ENCODE measurements at places on chromosomes 3 and 15. TPM values are rescaled to one million over a fixed set of nuclear protein-coding genes. Genes with fewer than 3 reads are reported as not detected.

DNA sequence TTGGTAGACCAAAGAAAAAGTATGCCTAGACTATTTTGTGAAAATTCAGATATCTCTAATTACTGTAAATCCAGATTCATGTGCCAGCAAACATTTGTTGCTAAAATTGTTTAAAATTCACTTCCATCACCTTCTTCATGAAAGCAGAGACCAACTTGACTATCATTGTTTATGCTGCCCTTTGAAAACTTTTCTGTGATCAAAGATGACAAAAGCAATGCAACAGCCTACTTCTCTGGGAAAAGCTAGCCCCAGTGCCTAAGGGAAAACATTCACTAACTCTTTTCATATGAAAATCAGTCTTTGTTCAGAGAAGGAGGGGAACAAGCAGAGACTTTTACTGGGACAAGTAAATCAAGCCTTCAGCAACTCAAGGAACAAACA, 178.0 kb upstream of the P2RY1 start:
- no peak overlapping the region for H3K4me3 ChIP-seq
- DNase-seq: no peak
- H3K36me3 ChIP-seq: no peaks in the 10 kb centered on the region
- peaks cover 15% of the 10 kb centered on the region for H3K4me1 ChIP-seq

GRCh38 chr15:73254598-73254997, 114.2 kb downstream of the HCN4 start:
- no peak overlapping the region for H3K4me3 ChIP-seq
- DNase-seq: no peak
- H3K4me1 ChIP-seq: no peaks in the 10 kb centered on the region
- H3K27ac ChIP-seq: no peak overlapping the region

The RASL12 gene
- 28.4 TPM for polyA plus RNA-seq

- DNase-seq: no peak
- no peaks in the 10 kb centered on the region for H3K36me3 ChIP-seq
- no peak overlapping the region for H3K27ac ChIP-seq
- no peak overlapping the region for H3K4me3 ChIP-seq
Measured at GRCh38 chr15:31316135-31316795, 10.4 kb upstream of the KLF13 start.

GRCh38 chr3:143859465-143860203, 11.4 kb upstream of the SLC9A9 start:
- no peaks in the 10 kb centered on the region for H3K27me3 ChIP-seq
- no peak overlapping the region for H3K27ac ChIP-seq
- no peak overlapping the region for H3K4me3 ChIP-seq
- no peaks in the 10 kb centered on the region for H3K4me1 ChIP-seq
- no peak for DNase-seq

DNA sequence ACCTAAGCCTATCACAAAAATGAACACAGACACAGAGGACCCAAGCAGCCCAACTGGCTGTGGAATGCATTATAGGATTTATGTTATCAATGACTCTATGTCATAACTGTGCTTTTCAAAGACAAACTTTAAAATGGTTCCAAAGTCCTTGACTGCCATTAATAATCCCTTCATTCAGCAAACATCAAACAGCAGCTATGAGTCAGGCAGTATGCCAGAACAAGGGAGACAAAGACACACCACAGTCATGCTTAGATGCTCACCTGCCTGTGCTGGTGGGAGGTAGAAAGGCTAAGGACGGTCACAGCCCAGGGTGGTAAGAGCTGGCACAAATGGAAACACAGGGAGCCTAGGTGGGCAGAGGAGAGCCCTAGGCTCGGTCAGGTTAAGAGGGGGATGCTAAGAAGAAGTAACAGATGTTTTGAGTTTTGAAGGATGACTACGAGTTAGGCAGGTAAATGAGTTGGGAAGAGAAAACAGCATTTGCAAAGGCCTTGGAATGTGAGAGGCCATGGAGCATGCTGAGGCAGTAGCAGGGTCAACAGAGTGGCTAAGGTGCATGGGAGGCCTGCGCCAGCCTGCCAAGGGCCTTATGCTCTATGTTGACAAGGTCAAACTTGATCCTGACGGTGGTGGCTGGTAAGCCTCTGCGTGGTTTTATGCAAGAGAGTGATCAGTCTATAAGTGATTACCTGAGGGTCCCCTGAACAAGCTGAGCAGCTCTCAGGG, 23.0 kb downstream of the NMNAT3 start:
- H3K27ac ChIP-seq: no peak overlapping the region
- no peaks in the 10 kb centered on the region for H3K36me3 ChIP-seq
- no peaks in the 10 kb centered on the region for H3K27me3 ChIP-seq
- no peak overlapping the region for H3K4me3 ChIP-seq
- no peaks in the 10 kb centered on the region for H3K4me1 ChIP-seq

DNA sequence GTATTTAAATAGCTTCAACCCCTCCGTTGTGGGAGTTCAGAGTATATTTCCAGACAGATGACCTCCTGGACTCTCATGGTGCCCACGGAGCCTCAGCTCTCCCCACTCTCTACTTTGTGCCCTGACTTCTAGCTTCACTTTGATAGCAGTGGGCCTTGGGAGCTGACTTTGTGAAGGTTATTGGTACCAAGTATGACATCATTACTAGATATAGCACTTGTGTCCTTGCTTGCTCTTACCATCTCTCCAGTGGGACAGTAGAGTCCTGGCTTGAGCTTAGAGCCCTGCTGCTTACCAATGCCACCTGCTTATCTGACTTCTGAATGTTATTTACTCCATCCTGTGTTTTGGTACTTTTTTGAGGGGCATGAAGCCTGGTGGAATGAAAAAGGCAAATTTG, 53.4 kb downstream of the PPM1L start:
- DNase-seq: no peak
- no peak overlapping the region for H3K4me3 ChIP-seq
- no peaks in the 10 kb centered on the region for H3K4me1 ChIP-seq
- H3K36me3 ChIP-seq: no peaks in the 10 kb centered on the region
- H3K27ac ChIP-seq: no peak overlapping the region
- no peaks in the 10 kb centered on the region for H3K27me3 ChIP-seq

The ISL2 gene
- not detected for polyA plus RNA-seq

DNA sequence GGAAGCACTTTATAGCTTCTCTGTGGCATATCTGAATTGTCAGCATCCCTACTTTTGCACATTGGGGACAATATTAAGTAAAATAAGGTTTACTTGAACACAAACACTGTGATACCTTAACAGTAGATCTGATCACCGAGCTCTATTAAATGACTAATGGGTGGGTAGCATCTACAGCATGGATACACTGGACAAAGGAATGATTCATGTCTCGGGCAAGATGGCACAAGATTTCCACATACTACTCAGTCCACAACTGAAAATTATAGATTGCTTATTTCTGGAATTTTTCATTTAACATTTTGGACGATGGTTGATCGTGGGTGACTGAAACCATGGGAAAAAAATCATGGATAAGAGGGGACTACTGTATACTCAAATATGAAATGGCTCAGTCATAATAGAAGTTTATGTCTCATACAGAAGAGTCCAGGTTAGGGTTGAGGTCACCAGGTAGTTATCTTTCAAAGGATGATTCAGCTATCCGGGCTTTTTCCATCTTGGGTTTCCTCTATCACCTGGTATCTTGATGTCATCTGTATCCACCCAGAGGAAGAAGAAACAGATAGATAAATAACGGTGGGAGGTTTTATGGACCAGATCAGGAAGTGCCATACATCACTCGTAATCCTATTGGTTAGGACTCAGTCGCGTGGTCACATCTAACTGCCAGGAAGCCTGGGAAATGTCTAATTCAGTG, 320.0 kb upstream of the RARB start:
- H3K4me3 ChIP-seq: no peak overlapping the region
- H3K27ac ChIP-seq: no peak overlapping the region

The CCDC54 gene
- 0.31 TPM for polyA plus RNA-seq

The PDZRN3 gene
- polyA plus RNA-seq: 63.9 TPM

DNA sequence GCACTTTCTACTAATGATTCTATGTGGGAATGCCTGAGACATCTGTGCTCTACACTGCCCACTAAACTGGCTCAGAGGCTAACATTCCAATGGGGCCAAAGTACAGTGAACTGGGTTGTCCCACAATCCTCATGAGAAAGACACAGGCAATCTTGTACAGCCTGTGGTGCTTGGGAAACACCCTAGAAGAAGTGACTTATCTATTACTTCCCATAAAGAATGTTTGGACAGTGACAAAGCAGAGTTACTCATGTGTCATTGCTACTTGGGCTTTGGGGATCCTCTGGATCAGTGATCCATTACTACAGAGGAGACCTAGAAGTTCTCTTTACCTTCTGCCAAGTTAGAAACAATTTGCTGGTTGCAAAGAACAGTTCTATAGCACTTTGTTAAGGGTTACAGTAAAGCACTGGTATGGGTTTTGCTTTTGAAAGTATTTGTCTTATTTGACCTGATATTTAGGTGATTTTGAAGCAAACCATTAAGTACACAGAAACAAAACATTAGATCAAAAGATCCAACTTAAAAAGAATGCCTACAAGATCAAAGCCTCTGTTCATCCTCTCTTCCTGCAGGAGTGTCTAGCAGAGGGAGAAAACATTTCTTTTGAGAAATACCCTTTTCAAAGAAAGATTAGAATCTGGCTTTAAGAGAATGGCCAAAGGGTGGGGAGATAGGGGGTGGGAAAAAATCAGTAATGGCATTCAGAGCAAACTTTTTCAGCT, 75.8 kb downstream of the CTNNB1 start:
- no peaks in the 10 kb centered on the region for H3K36me3 ChIP-seq
- DNase-seq: no peak
- H3K27me3 ChIP-seq: no peaks in the 10 kb centered on the region
- H3K4me1 ChIP-seq: no peaks in the 10 kb centered on the region
- H3K27ac ChIP-seq: no peak overlapping the region
- no peak overlapping the region for H3K4me3 ChIP-seq

The PLSCR5 gene
- 6.8 TPM for polyA plus RNA-seq

GRCh38 chr3:31166249-31166885, 271.9 kb upstream of the GADL1 start:
- no peak overlapping the region for H3K27ac ChIP-seq
- H3K36me3 ChIP-seq: no peaks in the 10 kb centered on the region
- H3K27me3 ChIP-seq: peaks cover 3% of the 10 kb centered on the region
- no peak overlapping the region for H3K4me3 ChIP-seq

GRCh38 chr3:152621006-152621868, 213.7 kb upstream of the P2RY1 start:
- H3K36me3 ChIP-seq: no peaks in the 10 kb centered on the region
- H3K4me1 ChIP-seq: peaks cover 4% of the 10 kb centered on the region
- no peak for DNase-seq
- H3K27me3 ChIP-seq: no peaks in the 10 kb centered on the region
- H3K27ac ChIP-seq: no peak overlapping the region

The HYAL1 gene
- 4.3 TPM for polyA plus RNA-seq
